ENCODE measurements at places on chromosomes 5 and 9. TPM values are rescaled to one million over a fixed set of nuclear protein-coding genes. Genes with fewer than 3 reads are reported as not detected.

DNA sequence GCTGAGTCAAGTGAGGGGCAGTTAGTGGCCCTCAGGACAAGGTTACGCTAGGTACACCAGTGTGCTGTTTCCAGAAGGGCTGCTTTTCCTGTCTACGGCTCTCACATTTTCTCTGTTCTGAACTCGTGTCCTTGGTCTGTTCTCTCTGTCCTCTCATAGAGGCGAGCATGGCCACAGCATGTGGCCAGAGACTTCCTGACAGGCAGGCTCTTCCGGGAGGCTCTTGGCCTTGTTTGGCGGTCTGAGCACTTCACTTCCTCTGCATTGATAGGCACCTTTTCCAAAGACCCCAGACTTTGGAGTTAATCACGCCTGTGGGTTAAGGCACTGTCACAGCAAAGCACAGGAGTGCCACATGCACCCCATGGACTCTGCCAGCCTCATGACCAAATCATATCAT, 1.2 kb downstream of the CKMT2 start:
- no peak for DNase-seq

DNA sequence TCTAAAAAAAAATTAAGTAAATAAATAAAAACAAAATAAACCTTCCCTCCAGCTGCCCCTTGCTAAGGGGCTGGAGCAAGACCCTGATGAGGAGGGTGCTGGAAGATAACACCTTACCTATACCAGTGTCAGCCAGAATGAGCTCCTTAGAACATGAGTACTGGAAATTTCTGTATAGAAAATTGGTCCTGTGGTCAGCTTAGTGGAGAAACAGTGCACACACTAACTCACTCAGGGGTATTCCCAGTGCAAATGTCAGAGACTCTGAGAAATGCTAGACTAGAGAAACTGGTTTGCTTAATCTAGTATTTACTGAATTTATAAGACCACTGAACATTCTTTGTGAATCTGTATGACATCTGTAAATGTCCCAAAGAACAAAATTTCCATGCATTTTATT, 62.1 kb upstream of the CTXN3 start:
- no peak for DNase-seq

- peak; percentile 43 for DNase-seq
These were observed 37.4 kb downstream of the CPEB4 start for GRCh38 chr5:173925449-173926071.

DNA sequence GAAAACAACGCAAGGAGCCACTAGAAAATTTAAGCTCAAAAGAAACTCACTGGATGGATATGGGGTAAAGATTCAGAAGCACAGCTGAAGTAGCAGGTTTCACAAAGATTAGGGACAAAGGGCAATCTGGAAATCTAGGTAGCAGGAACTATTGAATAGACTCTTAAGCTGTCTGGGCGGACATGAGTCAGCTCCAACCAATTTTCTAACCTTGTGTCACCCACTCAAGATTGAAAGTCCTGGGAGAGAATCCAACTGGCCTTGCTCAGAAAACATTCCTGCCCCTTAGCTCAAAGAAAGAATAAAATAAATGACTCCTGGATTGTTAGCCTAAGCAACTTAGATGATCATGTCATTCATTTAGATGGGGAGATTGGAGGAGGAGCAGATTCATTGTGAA, 69.2 kb downstream of the STK32A start:
- DNase-seq, result peak; percentile 86

DNA sequence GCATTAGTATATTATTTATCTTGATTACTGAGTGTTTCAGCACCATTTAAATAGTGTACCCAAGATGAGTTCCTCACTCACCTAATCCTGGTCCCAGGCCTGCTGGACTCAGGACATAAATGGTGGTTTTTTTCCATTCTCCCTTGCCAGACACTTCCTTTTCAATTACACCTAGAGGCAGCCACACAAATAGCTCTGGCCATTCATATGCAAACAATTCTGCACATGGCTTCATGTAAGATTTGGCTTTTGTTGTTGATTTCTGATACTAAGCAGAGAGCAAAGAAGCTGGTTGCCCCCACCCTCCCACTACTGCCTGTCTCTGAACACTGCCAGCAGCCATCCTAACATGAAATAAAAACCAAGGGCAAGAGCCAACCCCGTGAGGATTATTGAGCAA, 180.4 kb downstream of the SEMA5A start:
- DNase-seq, result no peak

GRCh38 chr5:58929726-58930125, 346.9 kb downstream of the RAB3C start:
- DNase-seq, result no peak

DNA sequence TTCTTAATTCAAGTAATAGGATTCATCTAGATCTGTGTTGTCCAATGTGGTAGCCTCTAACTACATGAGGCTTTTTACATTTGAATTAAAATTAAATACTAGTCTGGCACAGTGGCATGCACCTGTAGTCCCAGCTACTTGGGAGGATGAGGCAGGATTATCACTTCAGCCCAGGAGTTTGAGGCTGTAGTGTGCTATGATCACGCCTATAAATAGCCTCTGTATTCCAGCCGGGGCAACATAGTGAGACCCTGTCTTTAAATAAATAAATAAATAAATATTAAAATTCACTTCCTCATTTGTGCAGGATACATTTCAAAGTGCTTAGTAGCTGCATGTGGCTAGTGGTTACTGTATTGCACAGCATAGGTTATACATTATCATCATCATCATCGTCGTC, 91.8 kb downstream of the UBE2R2 start:
- DNase-seq, result no peak

DNA sequence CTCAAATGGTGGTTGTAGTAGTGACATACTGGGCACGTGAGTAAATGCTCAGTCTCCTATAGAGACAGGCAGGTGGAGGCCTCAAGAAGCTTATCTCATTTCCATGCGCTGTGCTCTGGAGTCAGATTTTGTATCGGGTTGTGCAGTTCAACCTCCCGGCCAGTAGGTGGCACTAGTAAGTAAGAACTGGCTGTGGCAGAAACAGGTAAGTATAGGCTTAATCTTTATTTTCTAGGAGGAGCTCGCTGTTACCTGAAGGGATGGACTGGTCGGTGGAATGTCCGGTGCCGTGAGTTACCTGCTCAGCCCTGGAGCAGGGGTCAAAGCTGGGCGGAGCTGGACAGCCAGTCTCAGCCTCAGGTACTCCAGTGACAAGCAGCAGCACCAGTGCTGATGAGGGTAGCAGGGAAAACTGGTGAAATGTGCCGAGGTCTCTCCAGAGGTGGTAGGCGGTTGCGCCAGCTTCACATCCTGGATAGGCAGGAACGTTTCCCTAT, 880.1 kb upstream of the SEMA6A start:
- no peak for DNase-seq

GRCh38 chr5:170426149-170426767, 37.1 kb upstream of the KCNMB1 start:
- no peak for DNase-seq

- DNase-seq, result no peak
These were observed 101.6 kb upstream of the SPRY4 start for GRCh38 chr5:142426129-142427014.

DNA sequence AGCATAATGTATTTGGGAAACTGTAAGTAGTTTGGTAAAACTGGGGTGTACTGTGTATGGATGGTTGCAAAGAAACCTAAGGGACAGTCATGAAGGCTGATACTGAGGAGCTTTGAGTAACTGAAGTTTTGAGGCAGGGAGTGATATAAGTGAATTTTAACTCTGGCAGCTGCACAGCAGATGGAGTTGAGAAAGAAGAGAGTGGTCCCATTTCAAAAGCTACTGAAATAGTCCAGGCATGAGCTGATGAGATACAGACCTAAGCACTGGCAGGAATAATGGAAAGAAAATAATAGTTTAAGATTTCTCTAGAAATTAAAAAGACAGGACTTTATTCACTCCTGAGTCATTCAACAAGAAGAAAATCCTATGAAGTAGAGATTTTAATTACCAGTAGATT, 232.0 kb downstream of the CHSY3 start:
- peak; percentile 72 for DNase-seq

- DNase-seq, result peak; percentile 46
These were observed 553.0 kb upstream of the GRAMD2B start for GRCh38 chr5:125870256-125870655.

The FOXD4L6 gene
- total RNA-seq, result not detected

The FAM169A gene
- 0.16 TPM for total RNA-seq

The BARHL1 gene
- not detected for total RNA-seq

The TAF11L10 gene
- not detected for total RNA-seq

The KLF4 gene
- total RNA-seq, result 16.8 TPM

The SLC34A1 gene
- not detected for total RNA-seq

The FOXD1 gene
- total RNA-seq, result 0.74 TPM

The ANAPC2 gene
- 28.0 TPM for total RNA-seq

Data from fibroblast of the aortic adventitia (primary cell).